Neural crest cell (in vitro differentiated cells): ENCODE measurements at places on chromosomes 2 and 18. TPM values are rescaled to one million over a fixed set of nuclear protein-coding genes. Genes with fewer than 3 reads are reported as not detected.

- DNase-seq = no peak
- no peaks in the 10 kb centered on the region for H3K4me1 ChIP-seq
- no peaks in the 10 kb centered on the region for H3K36me3 ChIP-seq
- no peaks in the 10 kb centered on the region for H3K27me3 ChIP-seq
- no peak overlapping the region for H3K4me3 ChIP-seq
Observed at GRCh38 chr2:44120428-44120827, 48.2 kb upstream of the PPM1B start.

Gene ARHGEF4
- 20.0 and 22.1 TPM in 2 replicates for total RNA-seq

Gene FBXO15
- total RNA-seq = 1.7 and 2.7 TPM in 2 replicates

GRCh38 chr2:195602687-195603086 lies 54.3 kb upstream of the SLC39A10 start:
- H3K36me3 ChIP-seq = no peaks in the 10 kb centered on the region
- DNase-seq = no peak
- no peaks in the 10 kb centered on the region for H3K27me3 ChIP-seq
- no peak overlapping the region for H3K27ac ChIP-seq
- H3K4me1 ChIP-seq = no peaks in the 10 kb centered on the region

Gene CD8B2
- not detected in 2 replicates for total RNA-seq

Gene REG1B
- not detected in 2 replicates for total RNA-seq

DNA sequence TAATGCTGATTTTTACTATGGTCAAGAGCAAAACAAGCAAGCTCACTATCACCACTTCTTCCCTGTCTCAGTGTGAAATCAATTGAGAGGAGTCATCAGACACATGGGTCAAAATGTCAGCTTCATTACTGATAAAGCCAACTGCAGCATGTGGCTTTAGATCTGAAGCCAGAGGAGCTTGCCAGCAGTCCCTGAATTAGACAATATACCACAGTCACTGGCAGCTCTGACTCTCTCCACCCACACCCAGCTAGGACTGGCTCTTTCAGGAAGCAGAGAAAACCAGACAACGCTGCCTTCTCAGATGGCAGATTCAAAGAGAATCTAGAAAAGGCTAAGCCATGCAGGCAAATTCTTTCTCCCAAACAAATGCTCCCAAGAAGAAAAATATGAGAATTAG lies 20.0 kb upstream of the ASB18 start:
- no peak overlapping the region for H3K4me3 ChIP-seq
- H3K4me1 ChIP-seq = no peaks in the 10 kb centered on the region
- peaks cover 19% of the 10 kb centered on the region for H3K36me3 ChIP-seq
- peaks cover 13% of the 10 kb centered on the region for H3K27me3 ChIP-seq
- H3K27ac ChIP-seq = no peak overlapping the region

GRCh38 chr2:45300026-45300750 lies 290.9 kb upstream of the SIX2 start:
- no peak overlapping the region for H3K4me3 ChIP-seq
- no peak for DNase-seq
- no peaks in the 10 kb centered on the region for H3K4me1 ChIP-seq
- H3K27me3 ChIP-seq = no peaks in the 10 kb centered on the region

Gene CEP76
- 11.2 and 15.4 TPM in 2 replicates for total RNA-seq

GRCh38 chr18:74023220-74023619 lies 124.4 kb downstream of the FBXO15 start:
- no peaks in the 10 kb centered on the region for H3K36me3 ChIP-seq
- no peak overlapping the region for H3K27ac ChIP-seq
- H3K27me3 ChIP-seq = peaks cover 2% of the 10 kb centered on the region
- DNase-seq = no peak
- peaks cover 3% of the 10 kb centered on the region for H3K4me1 ChIP-seq

DNA sequence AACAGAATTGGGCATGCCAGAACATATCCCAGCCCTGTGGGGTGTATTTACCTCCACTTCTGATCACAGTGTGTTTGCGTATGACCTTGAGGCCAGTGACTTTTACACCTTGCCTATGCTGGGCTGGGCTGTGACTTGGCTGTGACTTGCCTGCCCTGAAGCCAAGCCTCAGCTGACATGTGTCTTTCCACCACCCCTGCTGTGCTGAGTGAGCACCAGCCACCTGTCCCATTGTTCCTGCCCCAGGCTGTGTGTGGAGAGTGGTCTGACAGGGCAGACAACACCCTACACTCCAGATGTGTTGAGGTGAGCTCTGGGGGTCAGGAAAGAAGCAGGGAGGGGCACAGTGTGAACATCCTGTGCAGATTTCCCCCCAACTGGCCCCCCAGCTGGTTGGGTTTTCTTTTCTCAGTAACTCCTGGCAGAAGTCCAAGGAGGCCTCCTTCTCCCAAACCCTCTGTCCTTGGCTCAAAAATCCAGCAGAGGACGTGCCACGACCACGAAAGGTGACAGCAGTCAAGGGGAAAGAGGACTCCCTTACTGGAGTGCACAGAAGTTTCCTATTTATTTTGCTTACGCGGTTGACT lies 5.1 kb upstream of the STEAP3 start:
- H3K27me3 ChIP-seq = peaks cover 44% of the 10 kb centered on the region
- no peak for DNase-seq
- H3K4me3 ChIP-seq = no peak overlapping the region
- H3K4me1 ChIP-seq = no peaks in the 10 kb centered on the region
- H3K27ac ChIP-seq = no peak overlapping the region

DNA sequence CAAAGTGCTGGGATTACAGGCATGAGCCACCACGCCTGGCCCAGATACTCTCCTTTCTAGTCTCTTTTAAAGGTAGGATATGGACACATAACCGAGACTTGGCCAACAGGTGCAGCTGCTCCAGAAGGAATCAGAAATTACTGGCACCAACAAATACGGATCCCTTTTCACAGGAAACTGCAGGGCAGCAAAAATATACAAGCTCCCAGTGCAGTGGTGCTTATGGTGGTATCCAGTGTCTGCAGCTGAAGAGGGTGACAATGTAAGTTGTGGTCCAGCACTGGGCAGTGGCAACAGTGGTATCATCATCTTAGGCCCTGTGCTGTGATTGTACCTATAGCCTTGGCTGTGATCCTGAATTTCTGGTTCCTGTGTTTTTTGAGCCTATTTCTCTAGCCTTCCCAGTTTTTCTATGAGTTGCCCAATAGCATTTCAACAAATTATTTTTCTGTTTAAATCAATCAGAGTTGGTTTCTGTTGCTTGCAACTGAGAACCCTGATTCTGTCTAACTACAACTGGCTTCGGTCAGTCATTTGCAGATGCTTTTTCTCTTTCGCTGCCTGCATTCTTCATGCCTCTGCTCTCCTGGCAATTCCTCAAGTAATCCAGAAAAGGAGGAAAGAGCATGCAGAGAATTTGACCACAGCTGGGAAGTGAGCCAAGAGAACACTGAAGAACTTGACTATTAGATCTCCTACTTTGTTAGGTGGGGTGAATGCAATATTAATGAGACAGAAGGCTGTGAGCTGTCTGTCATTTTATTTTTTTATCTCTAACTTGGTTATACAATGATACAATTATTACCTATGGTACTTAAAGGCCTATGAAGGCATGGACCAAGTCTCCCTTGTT lies 30.8 kb upstream of the EML4 start:
- no peak overlapping the region for H3K27ac ChIP-seq
- no peaks in the 10 kb centered on the region for H3K36me3 ChIP-seq
- H3K27me3 ChIP-seq = peaks cover 4% of the 10 kb centered on the region
- no peak for DNase-seq

GRCh38 chr2:191646163-191646902 lies 31.6 kb upstream of the NABP1 start:
- H3K27me3 ChIP-seq = no peaks in the 10 kb centered on the region
- H3K27ac ChIP-seq = no peak overlapping the region
- H3K4me3 ChIP-seq = no peak overlapping the region
- H3K4me1 ChIP-seq = peaks cover 4% of the 10 kb centered on the region
- no peak for DNase-seq
- no peaks in the 10 kb centered on the region for H3K36me3 ChIP-seq

DNA sequence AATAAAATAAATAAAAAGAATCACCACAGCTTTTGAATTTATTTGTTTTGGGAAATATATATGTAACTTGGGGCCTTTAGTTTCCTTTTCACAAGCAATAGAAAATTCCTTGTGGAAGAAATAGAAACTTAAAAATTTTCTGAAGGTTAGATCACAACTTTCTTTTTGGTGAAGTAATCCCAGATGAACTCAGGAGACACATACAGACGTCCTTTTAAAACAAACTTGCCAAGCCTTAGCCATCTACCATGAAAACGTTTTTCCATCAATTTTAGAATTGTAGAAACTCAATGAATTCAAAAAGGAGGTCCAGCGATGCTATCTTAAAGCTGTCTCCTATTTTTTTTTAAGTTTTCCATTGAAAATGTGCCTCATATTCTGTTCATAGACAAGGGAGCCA lies 225.6 kb downstream of the ASXL3 start:
- H3K4me1 ChIP-seq = no peaks in the 10 kb centered on the region
- no peaks in the 10 kb centered on the region for H3K27me3 ChIP-seq
- H3K36me3 ChIP-seq = no peaks in the 10 kb centered on the region
- no peak for DNase-seq

GRCh38 chr2:42450136-42450535 lies 43.6 kb downstream of the KCNG3 start:
- no peaks in the 10 kb centered on the region for H3K36me3 ChIP-seq
- H3K4me1 ChIP-seq = no peaks in the 10 kb centered on the region
- no peak overlapping the region for H3K27ac ChIP-seq
- no peak overlapping the region for H3K4me3 ChIP-seq
- H3K27me3 ChIP-seq = no peaks in the 10 kb centered on the region

- H3K4me3 ChIP-seq = no peak overlapping the region
- no peak overlapping the region for H3K27ac ChIP-seq
- DNase-seq = no peak
- H3K36me3 ChIP-seq = no peaks in the 10 kb centered on the region
Observed at GRCh38 chr2:107086497-107086896, 200.5 kb upstream of the ST6GAL2 start.

DNA sequence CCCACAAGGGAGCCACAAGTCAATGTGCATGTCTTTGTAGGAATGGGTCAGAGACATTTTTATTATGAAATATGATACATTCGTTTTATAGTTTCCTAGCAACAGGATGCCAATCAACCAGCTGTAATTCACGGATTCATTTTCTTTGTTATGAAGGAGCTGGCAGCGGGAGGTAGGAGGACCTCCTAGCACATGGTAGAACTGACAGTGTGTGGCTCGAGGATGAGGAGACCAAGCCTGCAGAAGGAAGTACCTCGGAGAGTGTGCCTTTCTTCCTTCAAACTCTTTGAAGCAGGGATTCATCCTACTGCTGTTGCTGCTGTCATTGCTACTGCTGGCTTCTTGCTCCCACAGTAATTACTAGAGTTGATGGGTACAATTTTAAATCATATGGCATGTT lies 504.8 kb upstream of the KLHL29 start:
- H3K27me3 ChIP-seq = no peaks in the 10 kb centered on the region
- DNase-seq = no peak
- no peak overlapping the region for H3K27ac ChIP-seq
- H3K4me1 ChIP-seq = peaks cover 32% of the 10 kb centered on the region
- no peak overlapping the region for H3K4me3 ChIP-seq

DNA sequence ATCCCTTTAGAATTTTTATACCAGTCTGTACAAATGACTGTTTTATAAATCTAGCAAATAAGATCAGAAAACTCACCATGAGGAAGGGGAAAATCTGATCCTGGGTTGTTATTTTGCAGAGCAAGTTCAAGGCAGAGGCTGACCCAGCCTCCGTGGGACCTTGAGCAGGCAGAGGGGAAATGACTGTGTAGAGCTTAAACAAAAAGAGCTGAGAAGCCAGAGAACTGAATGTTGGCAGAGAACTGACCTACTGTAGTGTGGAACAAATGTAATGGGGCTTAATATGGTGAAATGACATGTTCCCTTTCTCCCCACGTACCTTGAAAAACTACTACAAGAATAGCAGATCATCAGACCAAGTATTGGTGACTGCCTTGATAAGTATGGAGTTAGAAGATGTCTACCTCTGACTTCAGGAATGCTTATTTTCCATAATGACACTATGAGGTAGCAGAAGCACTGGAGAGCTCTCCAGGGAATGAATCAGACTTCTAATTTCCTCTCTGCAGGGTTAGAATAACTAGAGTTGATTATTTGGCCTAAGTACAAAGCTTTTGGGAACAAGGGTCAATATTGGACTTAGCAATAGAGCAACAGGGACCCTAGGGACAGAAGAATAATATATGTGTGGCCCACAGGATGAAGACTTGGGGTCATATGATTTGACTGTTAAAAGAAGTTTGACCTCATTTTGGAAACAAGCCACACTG lies 304.4 kb downstream of the CCDC178 start:
- no peaks in the 10 kb centered on the region for H3K27me3 ChIP-seq
- H3K4me3 ChIP-seq = no peak overlapping the region
- DNase-seq = no peak
- peak overlapping the region; percentile 84 for H3K27ac ChIP-seq

- peaks cover 19% of the 10 kb centered on the region for H3K36me3 ChIP-seq
- no peak overlapping the region for H3K27ac ChIP-seq
- H3K4me3 ChIP-seq = no peak overlapping the region
- no peaks in the 10 kb centered on the region for H3K27me3 ChIP-seq
Observed at GRCh38 chr2:238376884-238377391, 49.8 kb upstream of the ASB1 start.

DNA sequence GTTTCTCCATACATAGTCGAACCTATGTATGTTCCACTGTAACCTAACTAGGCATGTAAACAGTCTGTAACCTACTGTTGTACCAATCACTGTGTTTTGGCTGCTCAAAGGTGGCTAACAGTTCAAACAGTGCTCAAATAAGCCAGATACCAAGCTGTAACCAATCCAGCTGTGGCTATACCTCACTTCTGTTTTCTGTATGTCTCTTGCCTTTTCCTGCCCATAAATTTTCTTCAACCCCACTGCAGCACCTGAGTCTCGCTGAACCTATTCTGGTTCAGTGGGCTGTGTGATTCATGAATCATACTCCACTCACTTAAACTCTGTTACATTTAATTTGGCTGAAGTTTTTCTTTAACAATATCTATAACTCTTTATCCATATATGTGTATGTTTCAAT lies 340.7 kb downstream of the LPIN1 start:
- H3K4me3 ChIP-seq = no peak overlapping the region
- H3K27ac ChIP-seq = no peak overlapping the region
- no peaks in the 10 kb centered on the region for H3K36me3 ChIP-seq
- peaks cover 31% of the 10 kb centered on the region for H3K4me1 ChIP-seq
- no peak for DNase-seq
- no peaks in the 10 kb centered on the region for H3K27me3 ChIP-seq

- H3K4me1 ChIP-seq = peaks cover 5% of the 10 kb centered on the region
- no peak overlapping the region for H3K27ac ChIP-seq
- H3K36me3 ChIP-seq = no peaks in the 10 kb centered on the region
- peaks cover 15% of the 10 kb centered on the region for H3K27me3 ChIP-seq
- no peak for DNase-seq
- no peak overlapping the region for H3K4me3 ChIP-seq
Observed at GRCh38 chr2:37829202-37829601, 95.9 kb upstream of the RMDN2 start.

Gene FZD7
- total RNA-seq = 89.1 and 91.0 TPM in 2 replicates

Gene TMEM200C
- 24.2 and 26.1 TPM in 2 replicates for total RNA-seq

DNA sequence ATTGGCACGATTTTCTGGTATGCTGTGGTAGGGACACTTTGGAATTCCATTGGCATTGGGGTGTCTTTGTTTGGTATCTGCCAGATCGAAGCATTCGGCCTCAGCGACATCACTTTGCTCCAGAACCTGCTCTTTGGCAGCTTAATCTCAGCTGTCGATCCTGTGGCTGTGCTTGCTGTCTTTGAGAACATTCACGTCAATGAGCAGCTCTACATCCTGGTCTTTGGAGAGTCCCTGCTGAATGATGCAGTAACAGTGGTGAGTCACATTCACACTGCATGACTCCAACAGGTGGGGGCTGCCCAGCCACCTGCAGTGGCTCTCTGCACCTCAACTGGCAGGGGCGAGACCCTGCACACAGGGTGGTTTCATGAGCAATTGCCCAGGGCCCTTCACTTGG lies 38.4 kb downstream of the SLC9A2 start:
- DNase-seq = no peak
- H3K27me3 ChIP-seq = peaks cover 3% of the 10 kb centered on the region
- no peak overlapping the region for H3K27ac ChIP-seq
- no peak overlapping the region for H3K4me3 ChIP-seq
